ENCODE measurements at places on chromosomes 4 and X. TPM values are rescaled to one million over a fixed set of nuclear protein-coding genes. Genes with fewer than 3 reads are reported as not detected.

The GSX2 gene
- total RNA-seq = not detected

The PF4V1 gene
- total RNA-seq = not detected

The MAGEB16 gene
- total RNA-seq = not detected

The CXCL3 gene
- total RNA-seq = 2.2 TPM

The ZNF41 gene
- total RNA-seq = 7.4 TPM

The CNGA2 gene
- total RNA-seq = not detected

The RNF212 gene
- 0.35 TPM for total RNA-seq

The SCRG1 gene
- total RNA-seq = not detected

The ADAMTS3 gene
- total RNA-seq = 0.42 TPM

The TMEM255A gene
- 0.35 TPM for total RNA-seq

The FRG1 gene
- 35.5 TPM for total RNA-seq

The CT45A5 gene
- not detected for total RNA-seq

The HS3ST1 gene
- 10.1 TPM for total RNA-seq

The RENBP gene
- 0.09 TPM for total RNA-seq

The RIPPLY1 gene
- not detected for total RNA-seq

The SPACA5 gene
- total RNA-seq = not detected

The NAP1L5 gene
- total RNA-seq = 2.7 TPM

The IL2 gene
- not detected for total RNA-seq

The ABCG2 gene
- 0.60 TPM for total RNA-seq

The S100G gene
- total RNA-seq = not detected

The ABHD18 gene
- total RNA-seq = 4.9 TPM

The MAGED2 gene
- 123 TPM for total RNA-seq

The ZNF81 gene
- total RNA-seq = 1.3 TPM

The ADGRL3 gene
- 0.19 TPM for total RNA-seq

The ZFP92 gene
- 0.21 TPM for total RNA-seq

The SSR4 gene
- total RNA-seq = 259 TPM

The MBNL3 gene
- total RNA-seq = 8.0 TPM

The RPS6KA6 gene
- total RNA-seq = 3.8 TPM

The CFI gene
- 0.21 TPM for total RNA-seq

The ATP1B4 gene
- total RNA-seq = not detected

The NOX1 gene
- total RNA-seq = not detected

The RAB40A gene
- not detected for total RNA-seq

The FRMPD4 gene
- not detected for total RNA-seq

The GTPBP6 gene
- 41.0 TPM for total RNA-seq

The TEX13D gene
- total RNA-seq = not detected

The SH3TC1 gene
- total RNA-seq = 36.3 TPM

The L1CAM gene
- total RNA-seq = 1.6 TPM

The SULT1E1 gene
- 0.51 TPM for total RNA-seq

The GATA1 gene
- total RNA-seq = not detected

The SGMS2 gene
- 86.9 TPM for total RNA-seq

The MEPE gene
- total RNA-seq = not detected

The NPY2R gene
- total RNA-seq = not detected

The NR3C2 gene
- total RNA-seq = 0.14 TPM
